ENCODE measurements at places on chromosomes 5 and 9. TPM values are rescaled to one million over a fixed set of nuclear protein-coding genes. Genes with fewer than 3 reads are reported as not detected.

Gene NTNG2
- 0.51 TPM for total RNA-seq

Gene PRUNE2
- 0.61 TPM for total RNA-seq

- no peak overlapping the region for H3K4me3 ChIP-seq
- no peaks in the 10 kb centered on the region for H3K36me3 ChIP-seq
- no peak overlapping the region for H3K27ac ChIP-seq
- H3K4me1 ChIP-seq, result no peaks in the 10 kb centered on the region
- H3K27me3 ChIP-seq, result no peaks in the 10 kb centered on the region
These were observed 376.9 kb downstream of the SEMA5A start for GRCh38 chr5:9168791-9169556.

- peaks cover 13% of the 10 kb centered on the region for H3K4me1 ChIP-seq
- no peak overlapping the region for H3K27ac ChIP-seq
- DNase-seq, result no peak
- no peaks in the 10 kb centered on the region for H3K27me3 ChIP-seq
These were observed 157.8 kb downstream of the RGS3 start for GRCh38 chr9:113621309-113621791.

- peaks cover 6% of the 10 kb centered on the region for H3K36me3 ChIP-seq
- no peaks in the 10 kb centered on the region for H3K4me1 ChIP-seq
- no peak for DNase-seq
- no peak overlapping the region for H3K27ac ChIP-seq
- H3K4me3 ChIP-seq, result no peak overlapping the region
These were observed 53.7 kb downstream of the SYK start for GRCh38 chr9:90855208-90855902.

DNA sequence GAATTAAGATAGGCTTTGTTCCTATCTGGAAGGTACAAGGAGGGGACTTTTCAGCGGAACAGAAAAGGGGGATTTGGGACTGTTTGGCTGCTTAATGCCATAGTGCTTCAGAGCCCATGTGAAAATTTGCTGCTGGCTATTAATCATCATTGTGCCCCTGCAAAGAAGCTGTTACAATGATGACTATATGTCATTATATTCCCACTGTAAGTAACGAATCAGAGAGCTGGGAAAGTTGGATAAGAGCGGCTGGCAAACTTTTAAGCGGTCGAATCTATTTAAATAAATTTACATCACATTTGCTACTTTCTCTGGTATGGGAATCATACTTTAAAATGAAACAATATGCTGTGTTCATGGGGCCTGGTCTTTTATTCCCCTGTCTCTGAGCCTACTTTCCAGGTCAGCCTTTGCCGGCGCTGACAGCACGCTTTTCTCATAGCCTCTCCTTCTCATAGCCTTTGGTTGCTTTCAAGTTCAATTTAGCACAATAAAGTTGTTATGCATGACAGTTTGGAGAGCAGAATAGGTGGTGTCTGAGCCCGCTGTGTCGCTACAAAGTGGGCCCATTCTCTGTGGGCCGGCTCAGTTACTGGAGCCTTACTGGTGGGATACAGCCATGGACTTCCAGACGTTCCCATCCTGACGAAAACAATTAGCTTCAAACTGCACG, 271.2 kb upstream of the TMEM161B start:
- H3K27ac ChIP-seq, result no peak overlapping the region
- no peaks in the 10 kb centered on the region for H3K36me3 ChIP-seq
- no peaks in the 10 kb centered on the region for H3K4me1 ChIP-seq

GRCh38 chr9:90815183-90815943, 13.7 kb downstream of the SYK start:
- peak overlapping the region; percentile 29 for H3K4me3 ChIP-seq
- peaks cover 35% of the 10 kb centered on the region for H3K4me1 ChIP-seq
- H3K27ac ChIP-seq, result peak overlapping the region; percentile 63
- no peak for DNase-seq
- H3K27me3 ChIP-seq, result no peaks in the 10 kb centered on the region
- peaks cover 5% of the 10 kb centered on the region for H3K36me3 ChIP-seq

Gene AJM1
- total RNA-seq, result 2.5 TPM

- no peaks in the 10 kb centered on the region for H3K27me3 ChIP-seq
- peak; percentile 38 for DNase-seq
- peak overlapping the region; percentile 24 for H3K27ac ChIP-seq
- H3K4me3 ChIP-seq, result no peak overlapping the region
- no peaks in the 10 kb centered on the region for H3K36me3 ChIP-seq
These were observed 30.2 kb upstream of the HSPA9 start for GRCh38 chr5:138605254-138605972.

DNA sequence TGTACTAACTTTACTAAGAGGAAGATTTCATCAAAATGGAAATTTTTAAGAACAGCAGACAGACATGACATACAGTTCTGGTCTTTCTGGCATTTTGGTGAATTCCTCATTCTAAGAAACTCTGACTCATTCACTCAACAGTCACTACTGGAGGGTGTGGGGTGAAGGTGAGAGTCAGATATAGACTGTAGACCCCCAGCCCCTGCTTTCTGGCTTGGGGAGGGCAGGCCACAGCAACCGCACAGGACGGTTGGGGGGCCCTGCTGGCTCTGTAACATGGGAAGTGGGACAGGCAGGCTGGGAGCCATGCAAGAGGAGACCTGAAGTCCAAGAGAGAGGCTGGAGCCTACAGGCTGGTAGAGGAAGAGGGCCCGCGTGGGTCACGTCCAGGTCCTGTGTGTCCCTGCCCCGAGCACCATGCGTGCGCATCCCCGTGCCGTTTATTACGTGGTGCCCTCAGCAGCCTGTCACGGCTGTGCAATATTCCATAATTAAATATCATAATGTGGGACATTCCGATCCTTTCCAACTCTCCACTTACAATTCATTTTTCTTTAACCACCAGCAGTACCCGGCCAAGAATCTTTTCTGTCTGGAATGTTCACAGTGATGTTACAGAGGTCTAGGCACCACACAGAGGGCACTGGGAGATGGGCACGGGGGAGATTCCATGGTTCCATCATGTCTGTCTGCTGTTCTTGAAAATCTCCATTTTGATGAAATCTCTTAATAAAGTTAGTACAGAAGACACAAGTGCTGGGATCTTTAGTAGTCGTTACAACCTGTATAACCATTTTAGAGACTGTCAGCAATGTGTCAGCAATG, 75.5 kb downstream of the SEMA4D start:
- H3K27ac ChIP-seq, result peak overlapping the region; percentile 97
- no peak for DNase-seq
- peaks cover 9% of the 10 kb centered on the region for H3K36me3 ChIP-seq
- peaks cover 89% of the 10 kb centered on the region for H3K4me1 ChIP-seq
- 0 out of 2 replicates have a peak overlapping the region, but pooled peaks have one; percentile 4 for H3K4me3 ChIP-seq
- no peaks in the 10 kb centered on the region for H3K27me3 ChIP-seq

DNA sequence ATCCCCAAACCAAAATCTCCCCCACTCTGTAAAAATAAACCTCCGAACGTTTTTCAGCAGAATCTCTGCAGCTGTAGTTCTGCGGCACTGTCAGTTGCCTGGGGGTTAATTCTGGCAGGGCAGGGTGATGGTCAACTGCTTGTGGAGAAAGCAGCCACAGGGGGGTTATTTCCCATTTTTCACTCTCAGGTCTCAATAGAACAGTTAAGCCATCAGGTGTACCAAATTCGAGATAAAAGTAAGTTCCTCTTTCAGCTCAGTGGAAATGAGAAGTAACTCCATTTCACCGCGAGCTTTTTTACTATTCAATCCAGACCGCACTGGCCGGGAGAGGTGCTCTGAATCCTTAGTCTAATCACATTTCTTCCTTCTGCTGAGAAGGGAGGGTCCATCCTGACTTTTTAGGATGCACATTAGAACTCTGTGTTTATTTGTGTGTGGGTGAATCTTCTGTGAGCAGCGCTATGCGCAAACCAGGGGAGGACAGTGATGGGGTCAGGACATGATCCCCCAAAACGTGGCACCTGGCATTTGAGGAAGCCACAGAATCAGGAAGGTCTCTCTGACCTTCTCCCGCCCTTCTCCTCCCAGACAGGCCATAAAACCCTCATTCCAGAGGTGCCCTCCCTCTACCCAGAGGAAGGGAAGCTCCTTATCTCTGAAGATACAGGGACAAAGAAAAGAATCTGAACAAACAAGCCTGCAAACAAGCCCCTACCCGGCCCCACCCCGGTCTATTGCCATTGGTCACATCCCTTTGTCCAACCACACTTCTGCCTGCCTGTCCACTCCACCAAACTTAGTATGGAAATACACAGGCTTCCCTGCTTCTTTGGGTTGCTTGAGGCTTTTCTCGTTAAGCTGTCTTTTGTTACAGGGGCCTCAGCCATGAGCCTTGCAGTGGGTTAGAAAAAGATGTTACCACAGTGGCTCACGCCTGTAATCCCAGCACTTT, 229.0 kb downstream of the ROR2 start:
- no peak overlapping the region for H3K27ac ChIP-seq
- H3K36me3 ChIP-seq, result no peaks in the 10 kb centered on the region
- no peak overlapping the region for H3K4me3 ChIP-seq
- DNase-seq, result no peak
- H3K27me3 ChIP-seq, result peaks cover 5% of the 10 kb centered on the region

GRCh38 chr5:53333160-53333559, 147.3 kb upstream of the FST start:
- no peak overlapping the region for H3K27ac ChIP-seq
- DNase-seq, result no peak
- no peaks in the 10 kb centered on the region for H3K27me3 ChIP-seq
- H3K4me3 ChIP-seq, result no peak overlapping the region
